ENCODE measurements at places on chromosomes 3 and 15. TPM values are rescaled to one million over a fixed set of nuclear protein-coding genes. Genes with fewer than 3 reads are reported as not detected.
A peak's percentile ranks its signal among the peaks of the same experiment; 100 is the strongest.

- no peak for DNase-seq
Measured at GRCh38 chr3:196803891-196804468, 63.7 kb upstream of the SENP5 start.

The SCN11A gene
- polyA plus RNA-seq = 0.73 TPM

The DUOXA2 gene
- polyA plus RNA-seq = not detected

DNA sequence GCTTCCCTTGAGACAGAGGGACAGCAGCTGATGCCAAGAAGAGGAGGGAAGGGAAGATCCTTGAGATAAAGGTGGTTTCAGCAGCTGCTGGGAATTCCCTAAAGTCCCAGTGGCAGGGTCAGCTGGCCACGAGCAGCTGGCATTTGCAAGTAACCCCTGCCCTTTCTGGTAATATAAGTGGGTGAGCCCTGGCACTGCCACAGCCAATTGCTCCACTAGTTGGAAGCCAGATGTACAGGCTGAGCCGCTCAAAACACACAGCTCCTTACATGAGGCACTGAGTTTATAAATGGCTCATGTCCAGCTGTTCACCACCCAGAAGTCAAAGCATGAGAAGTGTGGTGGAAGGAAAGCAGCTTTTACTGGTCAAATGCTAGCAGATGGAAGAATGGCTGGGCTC lies 35.4 kb downstream of the PRR20G start:
- DNase-seq = no peak

DNA sequence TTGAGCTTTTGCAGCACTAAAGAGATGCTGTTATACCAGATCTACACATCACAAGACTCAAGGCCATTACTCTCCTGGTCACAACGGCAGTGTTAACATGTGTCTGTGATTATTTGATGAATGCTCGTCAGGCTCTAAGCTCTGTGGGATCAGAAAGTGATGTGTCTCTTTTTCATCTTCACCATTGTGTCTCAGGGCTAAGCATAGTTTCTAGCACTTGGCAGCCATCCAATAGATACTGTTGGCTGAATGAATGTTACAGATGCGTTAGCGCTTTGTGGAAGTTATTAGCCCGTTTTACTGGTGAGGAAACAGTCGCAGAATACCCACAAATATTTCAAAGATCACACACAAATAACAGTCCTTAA lies 1.2 kb upstream of the FAM81A start:
- no peak for DNase-seq

DNA sequence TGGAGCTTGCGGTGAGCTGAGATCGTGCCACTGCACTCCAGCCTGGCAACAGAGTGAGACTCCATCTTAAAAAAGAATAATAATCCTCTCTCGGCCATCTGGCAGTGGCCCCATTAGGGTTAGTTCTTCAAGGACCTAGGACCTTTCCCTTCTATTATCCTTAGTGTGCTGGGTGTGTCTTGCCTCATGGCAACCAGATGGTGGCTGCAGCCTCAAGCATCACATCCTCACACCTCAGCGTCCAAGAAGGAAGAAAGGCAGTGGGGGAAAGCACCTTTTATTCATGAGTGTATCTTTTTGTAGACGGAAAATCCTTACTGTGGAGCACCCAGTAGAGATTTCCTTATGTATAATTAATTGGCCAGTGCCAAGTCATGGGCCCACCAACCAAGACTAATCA lies 42.7 kb upstream of the TFRC start:
- DNase-seq = no peak

The GOLGA6A gene
- polyA plus RNA-seq = 0.08 TPM

The FAM107A gene
- 0.77 TPM for polyA plus RNA-seq

The C15orf62 gene
- polyA plus RNA-seq = 3.3 TPM

DNA sequence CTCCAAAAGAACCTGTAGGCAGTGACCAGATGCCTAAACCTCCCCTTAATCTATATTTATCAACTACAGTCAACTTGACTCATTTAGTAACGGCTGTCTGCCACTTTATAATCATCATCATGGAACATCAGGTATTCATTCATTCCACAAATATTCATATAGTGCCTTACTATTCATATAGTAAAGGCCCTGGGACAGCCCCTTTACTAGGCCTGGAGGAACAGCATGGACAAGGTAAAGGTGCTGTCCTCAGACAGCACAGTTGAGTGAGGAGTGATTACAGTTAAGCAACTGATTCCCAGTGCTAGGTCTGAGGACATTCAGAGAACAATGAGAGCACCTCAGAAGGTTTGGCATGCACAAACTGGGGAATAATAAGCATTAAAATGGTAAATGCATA lies 346.5 kb upstream of the RORA start:
- no peak for DNase-seq

The HHLA2 gene
- polyA plus RNA-seq = 3.1 TPM

DNA sequence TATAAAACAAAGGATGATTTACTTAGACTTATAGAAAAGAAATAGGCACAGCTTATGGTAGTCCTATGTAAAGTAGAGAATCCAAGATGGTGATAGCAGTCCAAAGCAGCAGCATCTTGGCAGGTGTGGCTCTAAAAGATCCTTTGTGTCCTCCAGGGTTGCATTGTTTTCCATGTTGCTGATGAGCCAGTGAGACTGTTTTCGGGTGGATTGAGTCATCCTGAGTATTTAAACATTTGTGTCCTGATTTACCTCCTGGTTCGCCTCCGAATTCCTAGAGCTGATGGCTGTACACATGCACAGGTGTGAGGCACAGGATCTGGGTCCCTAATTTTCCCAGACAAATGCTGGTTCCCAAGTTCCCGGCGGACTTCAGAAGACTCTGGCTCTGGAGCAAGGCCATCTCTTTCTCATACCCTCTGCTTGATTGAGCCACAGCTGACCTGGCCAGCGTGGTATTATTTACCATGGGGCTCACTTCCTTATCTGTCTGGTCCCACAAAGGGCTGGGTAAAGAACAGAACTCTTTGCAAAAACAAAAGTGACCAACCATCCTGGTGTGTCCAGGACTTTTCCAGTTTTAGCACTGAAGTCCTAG lies 51.0 kb downstream of the ARNT2 start:
- DNase-seq = no peak

DNA sequence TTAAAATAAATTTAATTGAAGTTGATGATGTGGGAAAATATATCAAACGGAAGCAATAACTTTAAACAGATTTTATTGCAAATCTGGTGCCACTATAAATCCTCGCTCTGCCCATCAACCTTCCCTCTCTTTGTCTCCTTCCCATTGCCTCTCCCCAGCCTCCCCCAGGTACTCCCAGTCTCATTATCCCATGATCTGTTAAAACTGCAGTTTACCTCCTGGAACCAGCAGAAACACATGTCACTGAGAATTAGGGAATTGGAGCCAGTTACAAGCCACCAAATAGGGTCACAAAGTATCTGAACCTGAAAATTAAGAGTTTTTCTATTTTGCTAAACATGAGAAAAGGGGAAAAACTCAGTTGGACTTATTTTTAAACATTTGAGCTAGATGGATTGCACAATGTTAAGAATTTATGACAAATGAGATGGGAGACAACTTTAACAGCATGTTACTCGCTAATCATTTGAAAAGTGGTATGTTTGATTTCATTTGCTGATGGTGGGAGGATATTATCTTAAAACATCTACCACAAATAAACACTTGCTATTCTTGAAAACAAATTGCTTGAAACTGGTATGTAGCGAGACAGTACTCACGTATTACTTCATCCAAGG lies 2.4 kb downstream of the PLCH1 start:
- DNase-seq = no peak

The FLNB gene
- polyA plus RNA-seq = 82.5 TPM

GRCh38 chr3:45817831-45818522 lies 21.6 kb upstream of the SLC6A20 start:
- no peak for DNase-seq

The RTP3 gene
- not detected for polyA plus RNA-seq

DNA sequence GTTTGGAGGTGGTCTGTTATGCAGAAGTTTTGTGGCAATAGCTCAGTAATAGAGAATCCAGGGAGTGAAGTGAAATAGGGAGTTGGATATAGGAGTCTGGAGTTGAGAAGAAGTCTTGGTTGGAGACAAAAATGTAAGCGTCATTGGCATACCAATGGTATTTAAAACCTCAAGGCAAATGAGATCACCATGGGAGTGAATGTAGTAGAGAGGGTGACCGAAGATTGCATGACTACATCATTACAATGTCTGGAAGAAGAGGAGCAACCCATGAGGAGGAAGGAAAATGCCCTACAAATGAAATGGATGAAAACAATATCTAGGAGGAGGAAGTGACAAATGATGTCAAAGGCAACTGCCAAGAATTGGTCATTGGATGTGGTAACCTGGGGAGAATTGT lies 54.4 kb downstream of the CNTN4 start:
- DNase-seq = no peak

DNA sequence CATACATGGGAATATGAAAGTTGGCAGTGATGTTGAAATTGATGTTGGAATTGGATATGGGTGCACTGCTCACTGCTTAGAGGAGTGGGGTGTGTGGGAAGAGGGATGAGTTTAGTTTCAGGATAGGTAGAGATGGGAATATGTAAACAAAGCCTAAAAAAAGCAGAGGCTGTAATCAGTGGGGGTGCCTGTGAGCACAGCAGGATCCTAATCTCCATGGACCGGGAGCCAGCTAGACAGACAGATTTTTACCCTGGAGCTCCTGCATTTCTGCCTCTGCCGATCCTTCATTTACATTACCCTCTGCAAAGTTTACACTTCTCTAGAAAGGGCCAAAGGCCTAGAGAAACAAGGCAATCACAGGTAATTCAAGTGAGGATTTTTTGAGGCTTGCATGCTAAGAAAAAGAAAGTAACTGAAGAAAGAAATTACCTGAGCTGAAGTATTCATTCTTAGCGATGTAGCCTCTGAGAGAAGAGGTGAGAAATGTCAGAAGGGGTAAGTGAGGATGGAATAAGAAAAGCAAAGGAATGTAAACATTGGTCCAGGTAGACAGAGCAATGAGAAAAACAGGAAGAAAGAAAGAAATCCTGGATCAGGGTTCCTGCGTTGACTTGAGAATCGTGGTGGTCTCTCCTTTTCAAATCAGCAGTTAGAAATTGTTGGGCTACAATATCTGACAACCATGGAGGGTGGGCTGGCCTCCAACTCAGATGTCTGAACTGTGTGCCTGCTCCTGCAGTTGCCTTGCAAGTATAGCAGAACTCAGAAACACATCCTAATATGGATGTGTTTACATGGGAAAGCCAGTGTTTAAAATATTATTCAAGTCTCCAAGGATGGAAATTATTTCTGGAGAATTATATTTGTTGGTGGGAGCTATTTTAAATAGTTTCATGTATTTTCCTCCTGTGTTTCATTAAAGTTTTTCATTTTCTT lies 79.8 kb downstream of the CRTC3 start:
- peak; percentile 56 for DNase-seq

DNA sequence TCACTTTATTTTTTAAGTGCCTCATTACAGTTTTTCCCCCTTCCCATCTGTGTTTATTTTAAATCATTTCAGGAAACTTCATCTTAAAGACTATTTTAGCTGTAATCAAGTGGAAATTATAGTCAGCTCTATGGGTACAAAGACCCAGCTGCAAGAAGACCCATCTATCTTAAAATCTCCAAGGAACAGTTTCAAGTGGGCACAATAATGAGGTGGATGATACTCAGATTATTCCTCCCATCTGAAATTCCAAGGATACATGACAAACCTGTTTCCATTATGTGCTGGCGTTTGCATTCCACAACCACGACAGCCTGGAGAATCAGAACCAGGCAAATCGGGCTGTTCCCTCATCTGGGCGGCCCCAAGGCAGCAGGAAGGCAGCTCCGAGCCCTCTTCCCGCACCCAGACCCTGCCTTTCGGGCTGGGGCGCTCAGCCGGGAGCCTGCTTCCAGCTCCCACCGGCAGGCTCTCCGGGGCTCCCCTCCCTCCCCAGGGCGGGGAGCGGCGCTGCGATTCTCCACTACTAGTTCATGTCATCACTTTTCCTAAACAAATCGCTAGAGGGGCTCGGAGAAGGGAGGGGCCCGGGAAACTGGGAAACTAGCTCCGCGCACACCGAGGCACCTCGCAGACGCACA lies at the start of gene MGLL:
TSS of gene MGLL (minus strand) at position 475 of the 641 bp plus-strand sequence. CDS start at position 278, 197 bp downstream.
- DNase-seq = no peak

The ZMYND10 gene
- 20.9 TPM for polyA plus RNA-seq

- no peak for DNase-seq
Measured at GRCh38 chr15:67571648-67572415, 29.3 kb downstream of the MAP2K5 start.

DNA sequence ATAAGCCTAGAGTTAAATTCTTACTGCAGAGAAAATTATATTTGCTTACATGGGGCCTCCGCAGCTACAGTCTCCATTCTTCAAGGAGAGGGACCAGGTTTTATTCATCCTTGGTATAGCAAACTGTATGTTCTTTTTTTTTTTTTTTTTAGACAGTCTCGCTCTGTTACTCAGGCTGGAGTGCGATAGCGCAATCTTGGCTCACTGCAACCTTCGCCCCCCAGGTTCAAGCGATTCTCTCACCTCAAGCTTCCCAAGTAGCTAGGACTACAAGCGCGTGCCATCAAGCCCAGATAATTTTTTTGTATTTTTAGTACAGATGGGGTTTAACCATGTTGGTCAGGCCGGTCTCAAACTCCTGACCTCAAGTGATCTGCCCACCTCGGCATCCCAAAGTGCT lies 2.1 kb downstream of the SHQ1 start:
- no peak for DNase-seq

- no peak for DNase-seq
Measured at GRCh38 chr15:85406916-85407315, 26.5 kb downstream of the AKAP13 start.

DNA sequence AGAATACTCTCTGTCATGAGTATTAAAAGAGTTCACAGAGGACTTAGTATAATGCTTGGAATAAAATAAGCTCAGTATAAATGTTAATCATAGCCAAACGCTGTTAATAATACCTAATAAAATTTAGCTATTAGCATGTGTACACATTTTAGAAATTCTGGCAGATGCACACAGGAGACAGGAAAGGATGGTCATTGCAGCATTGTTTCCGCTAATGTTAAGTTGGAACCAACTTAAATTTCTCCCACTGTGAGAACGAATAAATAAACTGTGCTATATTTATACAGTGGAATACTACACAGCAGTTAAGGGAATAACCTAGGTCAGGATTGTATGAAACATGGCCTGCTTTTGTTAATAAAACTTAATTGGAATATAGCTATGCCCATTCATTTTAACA lies 370.4 kb upstream of the TGFBR2 start:
- DNase-seq = no peak

DNA sequence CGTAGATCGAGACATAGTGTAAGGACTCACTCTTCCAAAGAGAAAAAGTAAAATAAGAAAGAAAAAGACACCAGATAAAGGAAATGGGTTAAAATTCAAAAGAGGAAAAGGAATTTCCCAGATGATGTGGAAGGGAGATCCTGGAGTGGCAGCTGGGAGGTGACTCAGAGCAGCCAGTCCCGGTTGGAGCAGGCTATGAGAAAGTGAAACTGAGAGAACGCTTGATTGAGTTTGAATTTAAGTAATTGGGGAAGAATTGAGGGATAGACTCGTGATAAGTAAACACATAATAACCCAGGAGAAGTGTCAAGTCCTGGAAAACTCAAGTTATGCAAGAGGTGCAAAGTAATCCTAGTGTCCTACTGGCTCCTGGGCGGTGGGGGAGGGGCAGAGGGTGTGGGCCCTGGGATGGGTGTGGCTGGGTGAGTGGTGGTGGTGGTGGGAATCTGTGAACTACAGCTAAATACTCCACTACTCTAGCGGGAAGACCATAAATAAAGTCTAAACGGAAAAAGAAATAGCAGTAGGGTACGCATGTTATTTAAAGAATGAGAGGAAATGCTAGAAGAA lies 1.2 kb downstream of the PRR20G start:
- no peak for DNase-seq

- DNase-seq = no peak
Measured at GRCh38 chr3:58697561-58697960, 31.0 kb upstream of the FAM3D start.

- DNase-seq = no peak
Measured at GRCh38 chr3:107062787-107063186, 314.5 kb upstream of the CCDC54 start.

Measured in right lung (tissue), 10 donors.